ENCODE measurements at places on chromosomes 11 and 22.

DNA sequence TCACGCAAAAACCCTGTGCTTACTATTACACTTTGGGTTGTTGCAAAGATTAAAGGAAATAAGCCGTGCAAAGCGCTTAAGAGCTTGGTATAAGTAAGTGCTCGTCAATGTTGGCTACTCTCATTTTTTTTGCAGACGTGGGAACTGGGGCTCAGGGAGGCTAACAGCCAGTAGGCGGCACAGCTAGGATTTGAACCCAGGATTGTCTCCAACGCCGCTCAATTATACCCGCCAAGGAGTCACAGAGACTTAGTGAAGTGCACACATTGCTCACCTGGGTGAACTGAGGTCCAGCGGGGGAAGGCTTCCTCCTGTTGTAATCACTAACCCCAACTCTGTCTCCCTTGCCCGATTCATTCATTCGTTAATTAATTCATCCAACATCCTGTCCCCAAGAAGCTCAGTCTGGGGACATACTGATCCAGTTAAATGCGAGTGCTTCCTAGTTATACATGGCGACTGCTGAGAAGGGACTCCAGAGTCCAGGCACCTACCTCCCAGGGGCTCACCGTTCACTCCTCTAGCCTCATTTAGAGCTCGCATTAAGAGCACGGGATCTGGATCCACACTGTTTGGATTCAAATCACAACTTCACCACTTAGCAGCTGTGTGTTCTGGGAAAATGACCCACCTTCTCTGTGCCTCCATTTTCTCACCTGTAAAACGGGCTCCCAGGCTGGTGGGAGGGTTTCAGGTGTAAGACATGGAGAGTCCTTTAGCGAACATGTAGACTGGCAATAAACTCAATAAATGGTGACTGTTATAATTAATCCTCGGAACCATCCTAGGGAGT, 838 bp upstream of the MTFP1 start:
- DNase-seq, result no peak

DNA sequence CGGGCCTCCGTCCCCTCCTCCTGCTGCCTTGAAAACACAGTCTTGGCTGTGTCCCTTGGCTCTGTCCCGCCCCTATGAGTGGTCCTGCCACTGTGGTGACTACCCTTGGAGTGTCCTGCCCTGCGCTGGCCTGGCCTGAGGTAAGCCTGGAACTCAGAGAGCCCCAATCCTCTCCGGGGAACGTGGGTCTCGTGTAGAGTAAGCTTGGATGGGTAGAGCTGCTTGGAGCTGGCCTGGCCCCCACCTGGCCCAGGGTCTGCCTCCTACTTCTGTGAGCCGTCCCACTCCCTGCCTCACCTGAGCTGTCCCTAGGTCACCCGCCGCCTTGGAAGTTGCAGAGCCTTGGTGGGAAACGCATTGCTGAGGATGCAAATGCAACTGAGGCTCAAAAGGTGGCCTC, 347.1 kb downstream of the CTTN start:
- no peak for DNase-seq

- no peak for DNase-seq
These were observed 26.8 kb downstream of the PARVB start for GRCh38 chr22:44050766-44051355.

GRCh38 chr11:130054966-130055365, 14.7 kb upstream of the APLP2 start:
- no peak for DNase-seq

- no peak for DNase-seq
These were observed 54.6 kb downstream of the PLEKHA7 start for GRCh38 chr11:16959602-16960001.

- no peak for DNase-seq
These were observed 1.4 kb downstream of the TMX2 start for GRCh38 chr11:57713835-57714234.

DNA sequence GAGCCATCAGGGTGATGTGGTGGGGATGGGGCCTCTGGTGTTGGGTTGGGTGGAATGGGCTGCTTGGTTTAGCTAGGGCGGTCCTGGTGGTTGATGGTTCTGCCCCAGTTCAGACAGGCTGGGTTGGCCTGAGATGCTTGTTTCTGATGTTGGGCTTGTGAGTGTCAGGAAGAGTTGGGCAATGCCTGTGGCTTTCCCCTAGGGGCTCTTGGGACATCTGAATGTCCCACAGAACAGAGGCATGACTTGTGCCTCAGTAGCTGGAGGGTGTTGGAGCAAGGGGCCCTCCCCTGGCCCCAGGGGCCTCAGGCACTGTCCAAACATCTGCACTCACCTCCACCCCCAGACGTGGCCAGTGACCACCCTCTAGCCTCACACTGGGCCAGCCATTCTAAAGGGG, 14.0 kb upstream of the CTSD start:
- DNase-seq, result no peak

DNA sequence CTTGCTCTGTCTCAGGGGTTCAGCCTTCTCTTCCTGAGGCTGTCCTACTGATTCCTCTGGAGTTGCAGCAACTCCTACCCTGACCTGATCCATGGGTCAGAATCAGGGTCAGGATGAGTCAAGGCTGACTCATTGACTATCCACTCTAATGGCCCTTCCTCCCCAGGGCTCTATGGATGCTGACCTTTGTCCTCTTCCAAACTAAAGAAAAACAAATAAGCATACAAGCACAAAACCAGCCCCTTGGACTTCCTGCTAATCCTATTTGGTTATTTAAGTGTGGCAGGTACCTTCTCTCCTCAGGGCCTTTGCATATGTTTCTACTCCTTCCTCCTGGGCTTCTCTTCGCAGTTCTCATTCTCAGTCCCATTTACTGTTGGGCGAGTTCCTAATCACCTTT, 204.5 kb upstream of the NAV2 start:
- DNase-seq, result no peak

- no peak for DNase-seq
These were observed 3.4 kb downstream of the POU2AF3 start for GRCh38 chr11:111301842-111302118.

GRCh38 chr11:121716060-121716459, 263.3 kb upstream of the SORL1-AS1 start:
- no peak for DNase-seq

DNA sequence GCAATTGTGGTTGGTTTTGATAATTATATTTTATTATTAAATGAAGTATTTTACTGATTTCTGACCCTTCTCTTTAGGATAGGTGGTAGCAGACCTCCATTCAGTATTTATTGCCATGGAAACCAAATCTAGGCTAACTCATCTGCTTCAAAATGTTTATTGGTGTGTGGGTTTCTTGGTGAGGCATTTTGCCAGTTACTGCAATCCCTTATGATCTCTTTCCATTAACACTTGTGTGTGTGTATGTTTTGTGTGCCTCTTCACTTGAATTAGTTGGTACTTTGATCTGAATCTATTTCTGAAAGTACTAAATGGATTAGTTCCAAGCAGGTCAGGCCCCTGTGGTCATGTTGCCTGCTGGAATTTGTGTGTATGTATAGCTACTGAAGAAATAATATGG, 184.4 kb upstream of the C11orf87 start:
- DNase-seq, result no peak

GRCh38 chr11:46391578-46392420, at the start of gene CHRM4:
Gene CHRM4 (minus strand): TSS chr11:46391776. CDS start chr11:46386557, 5,219 bp downstream.
- DNase-seq, result no peak

DNA sequence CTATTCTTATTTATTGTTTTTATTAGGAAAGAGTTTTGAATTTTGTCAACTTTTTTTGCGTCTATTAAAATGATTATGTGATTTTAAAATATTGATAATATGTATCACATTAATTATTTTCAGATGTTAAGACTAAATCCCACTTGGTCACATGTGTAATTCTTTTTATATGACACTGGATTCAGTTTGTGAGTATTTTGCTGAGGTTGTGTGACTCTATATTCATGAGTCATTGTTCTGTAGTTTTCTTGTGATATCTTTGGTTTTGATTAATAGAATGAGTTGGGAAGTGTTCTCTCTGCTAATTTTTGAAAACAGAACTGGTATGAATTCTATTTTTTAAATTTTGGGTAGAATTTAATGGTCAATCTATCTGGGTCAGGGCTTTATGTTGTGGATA, 317.9 kb downstream of the ETS1 start:
- no peak for DNase-seq

DNA sequence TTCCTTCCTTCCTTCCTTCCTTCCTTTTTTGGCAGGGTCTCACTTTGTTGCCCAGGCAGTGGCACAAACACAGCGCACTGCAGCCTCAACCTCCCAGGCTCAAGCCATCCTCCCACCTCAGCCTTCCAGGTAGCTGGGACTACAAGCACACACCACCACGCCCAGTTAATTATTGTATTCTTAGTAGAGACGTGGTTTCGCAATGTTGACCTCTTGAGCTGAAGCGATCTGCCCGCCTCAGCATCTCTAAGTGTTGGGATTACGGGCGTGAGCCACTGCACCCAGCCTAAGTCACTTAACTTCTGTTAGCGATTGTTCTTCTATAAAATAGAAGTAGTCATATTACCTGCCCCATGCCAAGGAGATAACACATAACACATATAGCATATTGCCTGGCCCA, 2.8 kb upstream of the SYTL2 start:
- DNase-seq, result no peak

DNA sequence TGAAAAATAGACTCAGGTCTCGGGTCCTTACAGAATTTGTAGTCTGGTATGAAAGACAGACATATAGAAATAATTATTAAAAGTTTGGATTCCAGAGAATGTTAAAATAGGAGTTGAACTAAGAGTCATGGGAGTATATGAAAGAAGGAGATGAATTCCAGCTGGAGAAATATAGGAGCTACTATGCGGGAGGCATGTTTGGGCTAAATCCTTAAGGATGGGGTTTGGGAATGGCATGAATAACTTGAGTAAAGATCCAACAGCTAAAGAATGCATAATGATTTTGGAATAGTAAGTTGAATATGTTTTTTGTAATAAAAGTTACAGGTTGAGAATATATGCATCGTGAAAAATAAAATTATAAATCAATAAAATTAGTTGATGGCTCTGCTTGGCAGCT, 129.4 kb upstream of the SLC5A12 start:
- DNase-seq, result no peak

DNA sequence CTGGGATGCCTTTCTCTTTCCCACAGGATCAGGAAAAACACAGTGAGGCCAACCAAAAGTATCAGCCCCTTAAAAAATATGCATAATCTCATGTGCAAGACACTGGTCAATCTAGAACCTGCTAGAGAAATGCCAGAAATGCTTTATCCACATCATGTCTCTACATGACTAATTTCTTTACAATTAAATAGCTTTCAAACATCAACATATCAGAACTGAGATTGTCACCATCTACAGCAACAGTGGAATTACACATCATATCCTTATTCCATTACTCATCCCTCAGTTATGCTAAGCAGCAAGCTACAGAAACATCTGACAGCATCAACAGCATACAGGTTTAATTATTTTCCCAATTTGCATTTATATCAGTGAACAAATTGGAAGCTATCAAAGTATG, 78.8 kb downstream of the DDIAS start:
- no peak for DNase-seq

- no peak for DNase-seq
These were observed 18.0 kb downstream of the LSP1 start for GRCh38 chr11:1870721-1871466.

- DNase-seq, result no peak
These were observed 4.3 kb downstream of the TP53AIP1 start for GRCh38 chr11:128938156-128938885.

DNA sequence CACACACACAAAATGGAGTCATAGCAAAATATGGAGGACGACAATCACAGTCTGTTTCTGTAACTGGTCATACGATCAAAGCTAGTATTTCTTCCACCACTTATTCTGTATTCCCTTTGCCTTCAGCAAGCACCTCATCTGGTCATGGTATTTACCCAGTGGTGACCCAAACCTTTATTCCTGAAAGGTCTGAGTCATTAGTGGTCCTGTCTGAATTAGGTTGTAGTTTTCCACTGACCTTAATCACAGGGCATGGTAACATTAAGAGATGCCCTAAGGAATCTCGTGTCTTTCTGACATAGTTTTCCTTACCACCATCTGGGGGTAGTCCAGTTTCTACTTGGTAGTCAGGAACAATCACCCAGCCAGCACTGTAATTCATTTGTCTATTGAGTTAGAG, 54.8 kb upstream of the CEP295 start:
- no peak for DNase-seq

GRCh38 chr11:78268591-78269410, 80.1 kb downstream of the USP35 start:
- DNase-seq, result no peak

GRCh38 chr11:39365809-39366436, 2093.5 kb downstream of the LRRC4C start:
- no peak for DNase-seq

DNA sequence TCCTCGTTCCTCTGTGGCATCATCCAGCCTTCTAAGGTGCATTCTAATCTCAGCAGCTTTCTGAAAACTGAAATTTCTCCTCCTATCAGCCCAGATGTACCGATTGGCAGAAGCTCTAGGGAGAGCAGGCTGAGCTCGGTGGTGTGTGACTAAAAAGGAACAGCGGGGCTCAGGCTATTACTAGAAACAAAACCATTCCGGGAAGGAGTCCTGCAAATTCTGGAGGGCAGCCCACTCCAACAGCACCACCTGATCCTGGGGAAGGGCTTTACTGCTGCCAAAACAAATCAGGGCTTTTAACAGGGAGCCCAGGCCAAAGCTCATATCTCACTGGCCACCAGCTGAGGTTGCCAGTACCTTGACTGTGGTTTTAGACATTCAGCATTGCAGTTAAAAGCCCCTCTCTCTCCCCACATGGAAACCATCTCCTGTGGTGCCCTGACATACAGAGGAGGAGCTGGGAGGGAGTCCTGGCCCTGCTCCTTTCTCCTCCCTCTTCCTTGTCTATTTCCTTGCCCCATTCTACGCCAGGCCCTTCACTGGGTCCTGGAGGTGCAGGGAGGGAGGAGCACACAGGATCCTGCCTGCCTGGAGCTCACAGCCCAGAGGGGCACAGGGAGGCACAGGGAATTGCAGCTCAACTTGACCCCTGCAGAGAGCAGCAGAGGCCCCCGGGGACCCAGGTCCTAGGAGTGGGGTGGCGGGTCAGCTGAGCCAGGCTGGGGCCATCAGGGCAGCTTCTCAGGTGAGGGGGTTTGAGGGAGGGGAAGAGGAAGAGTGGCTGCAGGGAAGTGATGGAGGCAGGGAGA, 889 bp downstream of the PLAAT4 start:
- DNase-seq, result no peak

- DNase-seq, result no peak
These were observed 11.7 kb upstream of the C1QTNF6 start for GRCh38 chr22:37199760-37200108.

GRCh38 chr11:66920978-66921784, 37.0 kb downstream of the PC start:
- DNase-seq, result no peak

DNA sequence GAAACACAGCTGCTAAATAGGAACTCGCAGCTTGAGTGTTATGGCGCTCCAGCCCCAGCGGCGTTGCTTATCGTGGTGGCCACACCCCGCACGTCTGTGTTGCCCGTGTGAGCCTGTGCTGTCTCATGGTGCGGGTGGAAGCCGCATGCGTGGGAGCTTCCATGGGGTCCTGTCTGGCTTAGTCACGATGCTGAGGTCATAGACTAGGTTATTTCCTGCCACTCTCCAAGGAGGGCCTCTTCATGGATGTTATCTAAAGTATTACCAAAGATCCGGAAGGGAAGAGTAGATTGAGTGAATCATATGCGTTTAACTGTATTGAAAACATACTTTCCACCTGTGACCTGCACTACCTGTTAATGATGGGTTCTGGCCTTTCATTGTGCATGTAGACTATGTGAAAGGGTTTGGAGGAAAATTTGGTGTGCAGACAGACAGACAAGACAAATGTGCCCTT, 21.7 kb downstream of the CTTN start:
- no peak for DNase-seq

- no peak for DNase-seq
These were observed 48.0 kb upstream of the SLC5A1 start for GRCh38 chr22:31995046-31995445.

- no peak for DNase-seq
These were observed at the start of gene PARVB for GRCh38 chr22:44024288-44024921. Gene PARVB (plus strand): TSS chr22:44024302. CDS start chr22:44024340, 38 bp downstream.

- DNase-seq, result no peak
These were observed 78.8 kb downstream of the ST3GAL4 start for GRCh38 chr11:126433989-126434949.
